G401 (cell line): ENCODE measurements at places on chromosomes 4 and X. TPM values are rescaled to one million over a fixed set of nuclear protein-coding genes. Genes with fewer than 3 reads are reported as not detected.

DNA sequence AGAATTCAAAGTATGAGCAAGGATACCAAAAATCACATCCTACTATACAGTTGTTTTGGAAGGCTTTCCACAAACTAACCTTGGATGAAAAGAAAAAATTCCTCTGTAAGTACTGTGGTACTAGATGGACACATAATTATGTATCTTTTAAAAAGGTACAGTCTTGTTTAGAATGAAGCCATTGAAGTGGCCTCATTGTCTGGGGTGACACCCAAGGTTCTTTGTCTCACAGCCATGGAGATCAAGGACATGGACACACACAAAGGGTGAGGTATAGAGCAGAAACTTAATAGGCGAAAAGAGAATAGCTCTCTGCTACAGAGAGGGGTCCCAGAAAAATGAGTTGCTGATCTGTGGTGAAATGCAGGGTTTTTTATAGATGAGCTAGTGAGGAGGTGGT is 16.8 kb upstream of the HERC5 start:
- no peak for DNase-seq

DNA sequence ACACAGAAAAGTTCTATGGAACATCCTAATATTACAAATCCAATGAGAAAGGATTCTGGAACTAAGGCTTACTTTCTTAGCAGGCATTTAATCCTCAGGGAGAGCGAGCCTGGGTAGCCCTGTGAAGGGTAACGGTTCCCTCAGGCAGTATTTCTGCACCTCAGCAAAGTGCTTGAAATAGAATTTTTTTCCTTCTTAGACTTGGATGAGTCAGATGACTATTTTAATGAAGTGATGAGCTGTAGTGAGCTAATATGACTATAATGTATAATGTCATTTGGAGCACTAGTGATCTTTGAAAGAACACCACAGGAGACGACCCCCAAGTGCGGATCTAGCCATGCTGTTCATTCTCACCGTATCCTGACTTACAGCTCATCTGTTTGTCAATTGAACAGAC is 493.0 kb upstream of the FAM241A start:
- no peak for DNase-seq

- no peak for DNase-seq
These were observed 67.7 kb upstream of the C4orf50 start for GRCh38 chr4:6085691-6086628.

The LAMP2 gene
- 50.5 and 62.6 TPM in 2 replicates for total RNA-seq
